Substantia nigra (tissue), 51 donors: ENCODE measurements at places on chromosomes 5 and 9.

DNA sequence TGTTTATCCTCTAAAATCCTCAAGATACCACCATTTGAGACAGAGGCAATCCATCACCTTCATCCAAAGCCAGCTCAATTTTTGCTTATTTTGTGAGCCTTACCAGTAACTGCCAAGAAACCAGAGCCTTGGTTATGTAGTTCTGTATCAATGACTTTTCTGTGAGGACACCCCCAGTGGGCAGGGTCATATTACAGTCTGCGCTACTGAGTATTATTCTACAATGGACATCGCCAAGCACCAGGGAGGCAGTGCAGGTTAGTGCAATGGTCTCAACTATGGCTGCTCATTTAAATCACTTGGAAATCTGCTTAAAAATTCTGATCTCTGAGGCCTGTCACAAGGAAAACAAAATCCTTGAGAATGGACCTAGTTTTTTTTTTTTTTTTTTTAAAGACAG is 90.5 kb upstream of the NIPAL4 start:
- DNase-seq: no peak

- DNase-seq: no peak
Observed at GRCh38 chr5:6822556-6823343, 109.5 kb downstream of the TENT4A start.

GRCh38 chr5:173809014-173809413 is 79.1 kb upstream of the CPEB4 start:
- DNase-seq: no peak

DNA sequence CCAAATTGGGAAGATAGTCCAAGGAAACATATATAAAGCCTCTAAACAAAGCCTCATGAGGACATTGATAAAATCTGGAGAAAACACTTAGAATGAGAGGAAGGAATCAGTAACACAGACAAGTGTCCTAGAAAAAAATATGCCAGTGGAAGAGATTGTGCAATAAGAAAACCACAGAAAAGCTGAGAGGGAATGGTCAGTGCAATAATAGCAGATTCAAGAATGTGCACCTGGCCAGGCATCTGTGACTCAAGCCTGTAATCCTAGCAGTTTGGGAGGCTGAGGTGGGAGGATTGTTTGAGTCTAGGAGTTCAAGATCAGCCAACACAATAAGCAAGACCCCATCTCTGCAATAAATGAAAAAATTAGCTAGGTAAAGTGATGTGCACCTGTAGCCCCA is 691.2 kb upstream of the CDH6 start:
- DNase-seq: no peak

GRCh38 chr5:14579731-14580397 is 1.7 kb upstream of the OTULINL start:
- DNase-seq: no peak

- no peak for DNase-seq
Observed at GRCh38 chr9:6723881-6724420, 33.8 kb upstream of the KDM4C start.

- DNase-seq: no peak
Observed at GRCh38 chr9:115263371-115264075, 145.6 kb upstream of the TNC start.

GRCh38 chr5:132776938-132777208 is 166 bp downstream of the SEPTIN8 start:
- DNase-seq: no peak

DNA sequence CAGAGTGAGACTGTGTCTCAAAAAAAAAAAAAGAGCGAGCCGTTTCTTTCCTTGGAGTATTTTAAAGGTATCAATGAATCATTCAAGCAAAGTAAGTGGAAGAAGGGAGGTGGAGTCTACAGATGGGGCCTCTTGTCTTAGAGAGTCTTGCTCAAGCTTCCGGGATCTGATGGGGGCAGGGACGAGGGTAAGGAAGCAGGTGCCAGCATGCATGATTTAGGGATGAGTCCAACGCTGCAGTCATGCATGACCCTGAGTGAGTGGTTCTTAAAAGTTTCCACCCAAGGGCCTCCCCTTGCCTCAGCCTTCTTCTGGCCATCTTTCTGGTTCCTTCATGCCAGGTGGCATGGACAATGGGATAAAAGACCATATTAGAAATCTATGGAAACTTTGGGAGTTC is 79.6 kb downstream of the MYO10 start:
- no peak for DNase-seq
